ENCODE measurements at places on chromosomes 11 and 22.

GRCh38 chr11:65401073-65401802 lies 14.8 kb downstream of the FRMD8 start:
- DNase-seq: no peak

DNA sequence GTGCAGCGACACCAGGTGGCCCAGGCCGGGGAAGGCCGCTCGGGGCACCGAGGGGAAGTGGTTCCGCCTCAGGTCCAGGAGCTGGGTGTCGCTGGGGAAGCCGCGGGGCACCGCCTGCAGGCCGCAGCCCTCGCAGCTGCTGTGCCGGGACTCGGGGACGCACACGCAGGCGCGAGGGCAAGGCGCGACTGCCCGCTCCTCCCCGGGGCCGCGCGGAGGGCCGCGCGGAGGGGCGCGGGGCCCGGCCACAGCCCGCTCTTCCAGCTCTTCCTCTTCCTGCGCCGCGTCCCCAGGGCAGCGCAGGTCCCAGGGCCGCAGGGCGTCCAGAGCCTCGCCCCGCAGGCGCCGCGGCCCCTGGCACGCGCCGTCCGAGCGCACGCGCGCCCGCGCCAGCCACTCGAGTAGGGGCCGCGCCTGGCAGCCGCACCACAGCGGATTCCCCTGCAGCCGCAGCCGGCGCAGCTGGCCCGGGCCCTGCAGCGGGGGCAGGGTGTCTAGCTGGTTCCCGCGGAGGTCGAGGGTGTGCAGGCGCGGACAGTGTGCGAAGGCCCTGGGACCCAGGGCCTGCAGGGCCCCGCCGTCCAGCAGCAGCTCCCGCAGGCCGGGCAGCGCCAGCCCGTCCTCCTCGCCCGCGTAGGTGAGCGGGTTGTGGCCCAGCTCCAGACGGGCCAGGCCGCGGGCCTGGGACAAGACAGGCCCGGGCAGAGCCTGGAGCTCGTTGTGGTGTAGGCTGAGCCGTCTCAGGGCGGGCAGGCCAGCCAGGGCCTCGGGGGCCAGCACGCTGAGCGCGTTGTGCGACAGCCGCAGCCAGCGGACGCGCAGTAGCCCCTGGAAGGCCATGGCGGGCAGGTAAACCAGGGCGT lies 2.8 kb downstream of the CHADL start:
- no peak for DNase-seq

DNA sequence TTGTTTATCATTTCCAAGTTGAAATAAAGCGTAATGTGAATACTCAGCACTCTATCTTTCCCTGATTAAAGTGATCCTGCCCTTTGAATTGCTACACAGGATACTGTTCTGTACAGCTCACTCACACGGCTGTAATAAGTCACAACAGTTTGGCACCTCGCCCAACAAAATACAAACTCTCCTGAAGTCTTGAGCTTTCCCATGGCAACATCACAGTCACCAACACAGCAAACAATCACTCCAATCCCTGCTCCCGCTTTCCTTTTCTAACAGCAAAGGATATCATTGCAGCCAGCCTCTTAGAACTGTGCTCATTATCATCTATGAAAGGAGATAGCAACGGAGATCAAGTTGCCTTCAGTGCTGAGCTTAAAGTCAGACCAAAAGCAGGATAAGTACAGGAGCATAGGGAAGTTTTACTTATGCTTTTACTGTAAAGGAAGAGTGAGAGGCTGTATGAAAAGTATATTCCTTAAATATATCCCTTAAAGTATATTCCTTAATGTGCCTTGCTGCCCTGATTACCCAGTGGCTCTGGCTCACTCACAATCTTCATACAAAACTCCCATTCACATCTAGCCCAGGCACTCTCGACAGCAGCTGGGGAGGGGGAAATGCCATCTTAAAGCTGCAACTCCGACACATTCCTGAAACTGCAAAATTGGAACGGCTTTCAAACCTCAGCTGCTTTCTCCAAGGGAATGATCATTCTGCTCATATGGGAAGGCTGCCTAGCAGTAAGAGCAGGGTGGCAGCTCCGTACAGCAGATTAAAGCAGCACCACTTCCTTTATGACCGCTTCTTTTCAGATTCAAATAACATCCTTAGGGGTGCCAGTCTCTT lies 35.8 kb downstream of the MAML2 start:
- peak; percentile 89 for DNase-seq

GRCh38 chr22:17176715-17177114 lies 17.6 kb upstream of the HDHD5 start:
- DNase-seq: no peak

DNA sequence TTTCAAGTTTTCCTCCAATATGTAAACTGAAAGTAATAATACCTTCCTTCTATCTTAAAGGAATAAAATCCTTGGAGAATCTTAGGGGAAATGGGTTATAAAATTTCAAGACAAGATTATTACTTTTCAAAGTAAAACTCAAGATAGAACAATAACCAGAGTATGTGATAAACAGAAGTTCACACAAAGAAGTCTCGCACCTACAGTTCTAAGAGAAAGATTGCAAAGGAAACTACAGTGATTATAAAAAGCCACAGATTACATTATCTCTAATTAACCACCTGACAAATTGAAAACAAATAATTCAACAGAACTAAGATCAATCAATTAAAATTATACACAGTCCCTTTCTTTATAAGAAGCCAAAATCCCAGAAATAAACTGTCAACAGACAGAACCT lies 34.0 kb downstream of the AMBRA1 start:
- no peak for DNase-seq

DNA sequence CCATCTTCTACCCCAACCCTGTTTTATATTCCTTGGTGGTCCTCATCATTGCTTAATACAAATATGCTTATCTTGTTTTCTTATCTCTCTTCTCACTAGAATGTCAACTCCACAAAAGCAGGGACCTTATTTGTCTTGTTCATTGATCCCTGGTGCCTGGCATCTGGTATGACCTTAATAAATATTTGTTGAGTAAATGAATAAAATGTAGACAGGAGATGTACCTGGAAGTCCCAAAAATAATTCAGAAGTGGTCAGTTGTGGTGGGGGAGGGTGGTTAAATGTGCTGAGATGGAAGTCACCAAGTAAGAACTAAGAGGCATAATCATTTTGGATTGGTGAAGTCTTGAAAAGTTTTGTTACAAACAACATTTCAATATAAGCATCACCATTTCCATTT lies 214.8 kb upstream of the MPPED2 start:
- no peak for DNase-seq

Data from suprapubic skin (tissue), 4 donors.